Muscle of leg (tissue), 16 donors: ENCODE measurements at places on chromosomes 2 and 18.
A peak's percentile ranks its signal among the peaks of the same experiment; 100 is the strongest.

GRCh38 chr18:13443552-13443951 is 225.0 kb downstream of the LDLRAD4 start:
- DNase-seq: peak; percentile 55

DNA sequence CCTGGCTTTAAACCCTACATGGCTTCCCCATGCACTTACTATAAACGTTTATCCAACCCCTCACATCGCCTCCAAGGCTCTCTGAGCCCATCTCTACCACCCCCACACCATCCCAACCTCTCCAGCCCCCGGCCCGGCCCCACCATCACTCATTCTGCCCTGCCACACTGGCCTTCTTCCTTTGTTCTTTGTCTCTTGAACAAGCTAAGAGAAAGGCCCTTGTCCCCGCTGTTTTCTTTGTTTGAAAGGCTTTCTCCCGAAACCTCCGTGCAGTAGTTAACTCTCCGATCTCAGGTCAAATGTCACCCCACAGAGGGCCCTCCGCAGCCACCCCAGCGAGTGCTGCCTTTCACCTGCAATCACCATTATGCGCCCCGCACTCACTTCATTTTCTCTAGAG is 100.4 kb downstream of the AFF3 start:
- no peak for DNase-seq

DNA sequence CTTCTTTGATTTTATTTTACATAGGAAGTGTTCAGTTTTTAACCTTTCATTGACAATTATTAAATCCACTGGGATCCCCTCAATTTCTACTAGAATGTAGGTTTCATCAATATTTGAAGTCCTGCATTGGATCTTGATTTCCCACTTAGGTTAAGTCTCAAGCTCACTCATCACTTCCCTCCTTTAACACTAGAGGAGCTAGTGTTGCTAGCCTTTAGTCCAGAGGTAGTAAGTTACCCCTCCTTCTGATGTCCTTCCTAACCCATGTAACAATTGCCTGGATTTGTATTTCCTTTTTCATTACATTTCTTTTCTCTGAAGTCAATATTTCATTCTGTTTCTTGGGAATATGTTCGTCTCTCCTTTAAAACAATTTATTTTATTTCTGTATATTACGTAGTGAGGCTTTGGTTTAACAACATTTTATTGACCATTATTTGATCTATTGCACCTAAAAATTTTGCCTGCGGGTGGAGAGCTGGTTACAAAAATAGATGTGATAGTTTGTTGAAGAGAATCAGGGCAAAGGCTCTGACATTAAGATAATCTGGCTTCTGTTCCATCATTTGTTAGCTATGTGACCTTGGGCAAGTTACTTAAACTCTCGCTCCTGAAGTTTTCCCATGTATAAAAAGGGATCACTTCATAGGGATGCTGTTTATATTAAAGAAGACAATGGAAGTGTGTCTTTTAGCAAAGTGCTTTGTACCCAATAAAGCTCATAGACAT is 833.0 kb downstream of the SLC4A3 start:
- no peak for DNase-seq

DNA sequence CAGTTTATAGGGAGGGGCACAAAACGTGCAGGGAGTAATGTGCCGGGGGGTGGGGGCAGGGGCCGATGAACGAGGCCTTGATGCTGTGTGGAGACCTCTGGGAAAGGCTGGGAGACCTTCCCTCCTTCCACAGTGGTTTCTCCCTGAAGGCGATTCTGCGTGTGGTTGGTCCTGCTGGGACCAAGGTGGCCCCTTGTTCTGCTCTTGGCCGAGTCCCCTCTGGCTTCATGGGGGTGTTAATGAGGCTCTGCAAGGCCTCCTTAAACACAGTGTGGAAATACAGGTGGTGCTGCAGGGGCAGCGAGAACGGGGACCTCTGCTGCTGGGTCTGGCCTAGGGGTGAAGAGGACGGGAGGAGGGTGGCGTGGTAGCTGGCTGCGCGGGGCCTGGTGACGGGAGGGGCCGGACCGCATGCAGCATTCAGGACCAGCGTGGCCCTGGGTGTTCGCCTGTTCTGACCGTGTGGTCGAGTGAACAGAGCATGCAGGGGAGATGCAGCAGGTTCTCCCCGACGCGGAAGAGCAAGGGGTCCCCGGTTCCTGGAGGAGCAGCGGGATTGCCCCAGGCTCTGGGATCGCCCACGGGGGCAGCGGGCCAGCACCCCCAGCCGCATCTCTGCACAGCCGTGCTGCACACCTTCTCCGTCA is 42.1 kb upstream of the KCNG2 start:
- no peak for DNase-seq

GRCh38 chr2:197885587-197885986 is 81.2 kb downstream of the PLCL1 start:
- no peak for DNase-seq

GRCh38 chr18:75282746-75283145 is 72.1 kb downstream of the TSHZ1 start:
- DNase-seq: no peak

- DNase-seq: no peak
These were observed 3.5 kb upstream of the LAPTM4A start for GRCh38 chr2:20054931-20055330.

GRCh38 chr18:36124841-36125240 is 4.3 kb downstream of the SLC39A6 start:
- no peak for DNase-seq

GRCh38 chr18:79848579-79849327 is 51.0 kb downstream of the KCNG2 start:
- DNase-seq: no peak

- DNase-seq: no peak
These were observed 14.4 kb upstream of the PIK3C3 start for GRCh38 chr18:41940506-41941215.

DNA sequence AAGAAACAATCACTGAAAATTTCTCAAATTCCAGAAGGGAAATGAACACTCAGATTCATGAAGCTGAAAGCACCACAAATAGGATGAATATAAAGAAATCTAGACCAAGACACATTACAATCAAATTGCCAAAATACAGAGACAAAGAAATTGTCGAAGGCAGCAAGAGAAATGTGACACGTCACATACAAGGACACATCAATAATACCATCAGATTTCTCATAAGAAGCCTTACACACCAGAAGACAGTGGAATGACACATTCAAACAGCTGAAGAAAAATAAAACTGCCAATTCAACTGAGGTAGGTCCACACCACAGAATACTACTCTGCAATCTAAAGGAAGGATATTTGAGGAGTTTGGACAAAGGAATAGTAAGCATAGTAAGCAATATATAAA is 27.4 kb downstream of the SRD5A2 start:
- DNase-seq: no peak

- DNase-seq: peak; percentile 93
These were observed 102.5 kb upstream of the NOSTRIN start for GRCh38 chr2:168699844-168700417.

DNA sequence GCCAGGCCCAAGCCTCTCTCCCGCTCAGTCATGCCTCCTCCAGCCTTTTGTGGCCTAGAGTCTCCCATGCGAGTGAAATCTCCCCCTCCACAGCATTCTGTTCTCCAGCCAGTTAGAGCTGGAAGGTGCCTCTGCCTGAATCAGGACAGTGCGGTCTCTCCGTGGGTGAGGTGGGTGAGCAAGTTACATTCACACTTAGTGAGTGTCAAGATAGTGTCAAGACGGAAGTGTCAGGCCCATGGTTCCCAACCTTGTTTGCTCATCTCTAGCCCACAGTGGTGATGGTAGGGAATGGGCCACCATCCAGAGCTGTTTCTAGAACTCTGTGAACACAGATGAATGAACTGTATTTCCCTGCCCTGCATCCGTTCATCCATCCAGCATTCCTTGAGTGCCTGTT is 59.5 kb downstream of the LPIN1 start:
- DNase-seq: no peak

DNA sequence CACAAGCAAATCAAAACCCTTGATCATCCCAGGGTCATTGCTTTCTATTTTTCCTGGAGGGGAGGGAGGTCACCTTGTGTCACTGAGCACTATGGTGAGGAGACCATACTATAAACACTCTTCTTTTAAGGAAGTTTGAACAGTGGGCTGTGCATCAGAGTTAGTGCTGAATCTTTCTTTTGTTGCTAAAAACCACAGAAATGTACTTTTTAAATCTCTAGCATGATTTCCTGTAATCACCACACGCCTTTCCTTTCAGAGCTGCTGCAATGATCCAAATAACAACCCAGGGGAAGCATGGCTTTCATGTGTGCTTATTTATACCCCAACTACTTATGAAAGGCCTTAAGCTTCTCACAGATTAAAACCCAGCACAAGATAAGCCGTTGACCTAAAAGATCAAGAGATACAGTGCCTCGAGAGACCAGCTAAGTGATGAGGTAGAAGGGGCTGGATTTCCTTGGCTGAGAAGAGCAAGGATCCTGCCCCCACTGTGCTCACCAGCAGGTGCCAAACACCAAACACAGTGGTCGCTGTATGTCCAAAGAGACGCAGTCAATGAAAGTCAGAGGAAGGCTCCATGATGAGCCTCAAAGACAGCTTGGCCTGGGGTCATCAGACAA is 34.7 kb downstream of the TRABD2A start:
- DNase-seq: peak; percentile 34

GRCh38 chr18:3212657-3213056 is 7.1 kb downstream of the MYOM1 start:
- DNase-seq: peak; percentile 85

GRCh38 chr2:230798769-230799399 is 65.9 kb upstream of the ITM2C start:
- DNase-seq: peak; percentile 63

DNA sequence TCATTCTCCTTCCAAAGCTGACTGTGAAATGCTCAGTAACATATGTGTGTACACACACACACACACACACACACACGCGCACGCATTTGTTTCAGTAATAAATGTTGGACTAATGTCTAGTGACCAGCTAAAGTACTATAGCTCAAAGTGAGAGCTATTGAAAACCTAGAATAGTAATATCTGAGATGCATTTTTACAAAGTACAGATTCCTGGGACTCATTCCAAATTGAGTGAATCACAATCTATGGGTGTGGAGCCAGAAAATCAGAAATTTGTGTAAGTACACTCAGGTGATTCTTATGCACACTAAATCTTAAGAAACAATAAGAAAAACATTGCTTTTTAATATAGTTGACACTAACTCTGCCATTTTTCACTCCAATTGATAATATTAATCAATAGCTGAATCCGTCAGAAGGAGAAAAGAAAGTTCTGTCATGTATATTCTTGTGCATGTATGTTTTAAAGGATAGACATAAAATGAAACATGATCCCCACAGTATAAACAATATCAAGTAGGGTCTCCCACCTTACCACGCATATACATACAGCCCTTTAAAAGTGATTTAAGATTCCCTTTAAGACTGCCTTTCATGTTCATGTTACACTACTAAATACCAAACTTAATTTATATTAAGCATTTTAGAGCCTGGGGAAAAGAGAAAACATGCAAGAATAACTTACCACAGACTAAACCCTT is 123.5 kb downstream of the ATAD2B start:
- DNase-seq: peak; percentile 33

DNA sequence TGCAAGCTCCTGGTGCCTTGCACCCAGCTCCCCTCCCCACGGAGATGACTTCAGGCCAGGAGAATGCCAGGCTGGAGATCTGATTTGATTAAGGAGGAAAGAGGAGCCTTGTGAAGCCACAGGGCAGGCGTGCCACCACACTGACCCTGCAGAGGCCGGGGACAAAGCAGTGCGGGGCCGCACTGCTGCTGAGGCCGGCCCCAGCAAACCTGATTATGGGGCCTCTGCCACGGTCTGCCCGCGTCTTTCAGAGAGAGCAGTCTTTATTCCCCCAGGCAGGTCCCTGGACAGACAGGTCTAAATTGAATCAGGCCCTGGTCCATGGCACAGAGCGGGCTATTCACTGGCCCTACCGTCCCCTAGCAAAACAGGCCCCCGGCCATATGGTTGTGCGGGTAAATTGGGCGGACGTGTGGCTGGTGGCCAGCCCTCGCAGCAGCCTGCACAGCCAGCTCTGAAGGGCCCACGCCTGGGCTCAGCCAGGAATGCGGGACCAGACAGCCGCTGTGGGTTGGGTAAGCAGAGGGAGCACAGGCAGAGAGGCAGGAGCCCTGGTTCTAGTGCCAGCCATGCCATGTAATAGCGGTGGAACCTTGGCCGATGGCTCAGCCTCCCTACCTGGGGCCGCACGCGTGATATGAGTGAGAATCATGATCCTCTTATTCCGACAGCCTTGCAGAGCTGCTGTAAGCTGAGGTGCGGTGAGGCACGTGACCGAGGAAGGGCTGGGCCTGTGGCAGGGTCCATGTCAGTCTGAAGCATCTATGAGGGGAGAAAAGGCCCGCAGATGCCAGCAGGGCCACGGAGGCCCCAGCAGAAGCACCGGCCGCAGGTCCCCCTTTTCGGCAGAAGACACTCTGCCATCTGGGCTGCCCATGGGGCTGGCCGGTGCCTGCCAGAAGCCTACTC is 97.3 kb upstream of the MYCN start:
- DNase-seq: peak; percentile 35

GRCh38 chr2:187618813-187619212 is 64.6 kb upstream of the TFPI start:
- DNase-seq: peak; percentile 59

DNA sequence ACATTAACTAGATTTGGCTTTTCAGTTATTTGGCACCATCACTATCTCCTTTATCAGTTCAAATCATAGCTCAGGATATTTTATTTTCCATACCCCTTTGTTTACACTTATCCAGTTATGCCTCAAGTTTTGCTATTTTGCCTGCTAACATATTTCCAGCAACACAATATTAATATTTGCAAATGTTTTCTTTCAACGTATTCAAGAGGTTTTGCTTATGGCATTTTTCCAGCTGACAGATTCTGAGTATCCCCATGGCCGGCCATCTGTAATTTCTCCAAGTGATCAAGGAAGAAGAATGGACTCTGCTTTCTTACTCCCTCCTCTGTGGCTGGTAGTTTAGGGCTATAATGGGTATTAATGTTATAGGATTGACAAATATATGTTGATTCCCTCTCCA is 49.4 kb downstream of the RND3 start:
- no peak for DNase-seq

GRCh38 chr2:1766425-1766824 is 22.1 kb upstream of the PXDN start:
- DNase-seq: no peak

- DNase-seq: peak; percentile 22
These were observed 725.1 kb downstream of the EPHA4 start for GRCh38 chr2:220847006-220847405.

DNA sequence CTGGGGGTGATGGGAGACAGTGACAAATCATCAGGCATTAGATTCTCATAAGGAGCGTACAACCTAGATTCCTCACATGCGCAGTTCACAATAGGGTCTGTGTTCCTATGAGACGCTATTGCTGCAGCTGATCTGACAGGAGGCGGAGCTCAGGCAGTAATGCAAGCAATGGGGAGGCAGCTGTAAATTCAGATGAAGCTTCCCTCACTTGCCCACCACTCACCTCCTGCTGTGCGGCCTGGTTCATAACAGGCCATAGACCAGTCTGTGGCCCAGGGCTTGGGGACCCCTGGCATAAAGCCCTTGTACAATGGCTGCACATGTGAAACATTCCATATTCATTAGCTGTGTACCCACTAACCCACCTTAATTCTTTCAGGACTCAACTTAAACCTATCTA is 18.0 kb downstream of the NMUR1 start:
- peak; percentile 36 for DNase-seq

DNA sequence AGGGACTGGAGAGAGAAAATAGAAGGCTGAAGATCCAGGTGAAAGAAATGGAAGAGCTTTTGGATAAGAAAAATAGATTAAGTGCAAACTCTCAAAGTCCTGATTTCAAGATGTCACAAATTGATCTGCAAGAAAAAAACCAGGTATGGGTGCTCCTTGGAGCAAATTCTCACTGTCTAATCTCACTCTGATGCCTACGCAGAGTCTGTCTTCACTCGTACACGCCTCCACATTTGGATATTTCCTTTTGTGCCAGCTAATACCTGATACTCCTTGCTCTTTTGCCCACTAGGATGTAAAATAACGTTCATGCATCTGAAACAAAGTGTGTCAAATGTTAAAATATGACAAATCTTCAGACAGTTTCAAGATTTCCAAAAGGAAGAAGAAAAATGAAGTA is 99.4 kb downstream of the CCDC102B start:
- no peak for DNase-seq
